ENCODE measurements at places on chromosomes 6 and 20. TPM values are rescaled to one million over a fixed set of nuclear protein-coding genes. Genes with fewer than 3 reads are reported as not detected.
A peak's percentile ranks its signal among the peaks of the same experiment; 100 is the strongest.

GSTA1 gene
- not detected for total RNA-seq

DSTN gene
- total RNA-seq = 110 TPM

GRCh38 chr6:78599526-78599925 is 267.8 kb upstream of the IRAK1BP1 start:
- no peak for DNase-seq
- no peak overlapping the region for H3K4me3 ChIP-seq
- H3K27me3 ChIP-seq = no peaks in the 10 kb centered on the region
- H3K27ac ChIP-seq = peak overlapping the region; percentile 96

GRCh38 chr20:50634191-50634590 is 57.2 kb downstream of the RIPOR3 start:
- peaks cover 5% of the 10 kb centered on the region for H3K36me3 ChIP-seq
- DNase-seq = no peak
- no peak overlapping the region for H3K27ac ChIP-seq
- H3K27me3 ChIP-seq = no peaks in the 10 kb centered on the region
- peaks cover 39% of the 10 kb centered on the region for H3K4me1 ChIP-seq
- H3K4me3 ChIP-seq = no peak overlapping the region

DNA sequence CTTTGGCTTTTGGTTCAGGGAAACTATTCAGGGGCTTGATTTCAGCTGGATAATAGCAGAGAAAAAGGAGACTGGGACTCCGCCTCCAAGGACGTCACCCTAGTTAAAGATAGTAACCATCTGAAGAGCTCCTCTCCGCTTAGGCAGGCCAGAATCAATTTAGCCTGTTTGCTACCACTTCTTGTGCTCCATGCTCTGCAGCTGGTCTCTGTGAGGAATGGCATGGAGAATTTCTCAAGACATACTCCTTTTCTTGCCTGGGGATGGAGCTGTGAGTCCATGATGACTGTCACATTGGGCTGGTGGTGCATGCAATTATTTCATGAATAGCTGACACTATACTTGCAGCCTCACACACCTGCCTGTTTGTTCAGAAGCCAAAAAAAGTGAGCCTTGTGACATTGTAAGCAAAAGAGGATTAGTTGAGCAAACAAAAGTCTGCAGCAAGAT is 61.4 kb downstream of the TXLNB start:
- H3K27me3 ChIP-seq = no peaks in the 10 kb centered on the region
- H3K36me3 ChIP-seq = no peaks in the 10 kb centered on the region
- H3K4me1 ChIP-seq = no peaks in the 10 kb centered on the region
- DNase-seq = no peak
- no peak overlapping the region for H3K4me3 ChIP-seq
- no peak overlapping the region for H3K27ac ChIP-seq

DNA sequence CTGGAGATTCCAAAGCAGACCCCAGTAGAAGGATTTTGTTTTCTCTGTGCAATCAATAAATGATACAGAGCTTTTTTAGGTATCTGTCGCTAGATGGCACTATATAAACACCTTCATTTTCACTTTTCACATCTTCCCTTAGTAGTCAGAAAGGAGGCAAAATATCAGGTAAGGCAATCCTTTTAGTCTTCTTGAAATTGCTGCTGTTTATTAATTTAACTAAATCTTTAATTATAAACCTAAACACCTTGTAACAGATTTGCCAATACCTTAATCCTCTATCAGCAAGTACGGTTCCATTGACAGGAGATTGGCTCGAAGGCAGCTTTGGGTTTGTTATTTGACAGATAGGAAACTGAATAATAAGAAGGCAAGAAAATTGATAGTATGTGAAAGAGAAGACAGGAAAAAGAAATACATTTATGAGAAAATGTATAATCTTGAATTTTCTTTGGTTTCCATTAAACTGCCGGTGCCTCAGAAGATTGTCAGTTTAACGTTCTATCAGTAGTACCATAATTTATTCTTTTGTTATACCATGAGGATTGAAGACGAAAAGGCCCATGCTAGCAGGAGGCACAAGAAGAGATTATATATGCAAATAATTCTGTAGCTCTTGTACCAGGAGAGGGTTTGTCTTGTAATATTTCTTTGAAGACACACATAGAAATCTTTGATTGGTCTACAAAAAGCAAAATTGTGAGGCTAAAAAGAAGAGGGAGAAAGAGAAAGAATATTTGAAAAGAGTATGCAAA is 23.5 kb upstream of the IBTK start:
- no peak overlapping the region for H3K27ac ChIP-seq
- DNase-seq = no peak
- no peak overlapping the region for H3K4me3 ChIP-seq
- no peaks in the 10 kb centered on the region for H3K4me1 ChIP-seq
- no peaks in the 10 kb centered on the region for H3K36me3 ChIP-seq

DNA sequence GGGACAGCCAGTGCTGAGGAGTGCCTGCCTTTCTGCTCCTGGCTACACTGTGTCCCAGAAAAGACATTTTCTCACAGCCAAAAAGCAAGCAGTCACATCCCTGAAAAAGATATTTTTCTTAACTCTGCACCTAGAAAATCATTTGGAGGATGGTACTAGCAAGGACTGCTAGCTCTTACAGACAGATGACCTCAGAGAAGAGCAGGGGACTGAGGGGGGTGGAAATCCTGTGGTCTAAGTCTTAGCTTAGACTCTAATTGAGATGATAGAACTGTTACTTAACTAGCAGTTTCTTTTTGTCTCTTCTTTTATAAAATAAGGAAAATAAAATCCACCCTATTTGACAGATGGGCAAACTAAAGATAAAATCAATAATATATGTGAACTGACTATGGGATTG is 152.8 kb downstream of the TMEM200A start:
- H3K4me3 ChIP-seq = no peak overlapping the region
- no peak for DNase-seq
- H3K4me1 ChIP-seq = peaks cover 35% of the 10 kb centered on the region

- H3K36me3 ChIP-seq = no peaks in the 10 kb centered on the region
- peaks cover 3% of the 10 kb centered on the region for H3K27me3 ChIP-seq
- no peak overlapping the region for H3K4me3 ChIP-seq
- H3K4me1 ChIP-seq = no peaks in the 10 kb centered on the region
Measured at GRCh38 chr20:53021934-53022333, 49.8 kb downstream of the TSHZ2 start.

DNA sequence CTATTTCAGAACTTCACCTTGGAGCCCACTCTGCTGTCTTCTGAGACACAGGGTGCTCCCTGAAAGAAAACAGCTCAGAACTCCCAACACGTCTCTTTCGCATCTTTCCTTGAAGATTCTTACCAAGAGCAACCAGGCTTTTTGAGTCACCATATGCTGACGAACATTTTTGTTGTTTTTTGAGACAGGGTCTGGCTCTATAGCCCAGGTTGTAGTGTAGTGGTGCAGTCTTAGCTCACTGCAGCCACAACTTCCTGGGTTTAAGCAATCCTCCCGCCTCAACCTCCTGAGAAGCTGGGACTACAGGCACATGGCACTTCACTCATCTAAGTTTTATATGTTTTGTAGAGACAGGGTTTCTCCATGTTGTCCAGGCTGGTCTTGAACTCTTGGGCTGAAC is 68.5 kb downstream of the TRMT11 start:
- no peaks in the 10 kb centered on the region for H3K27me3 ChIP-seq
- H3K27ac ChIP-seq = no peak overlapping the region
- DNase-seq = no peak
- no peak overlapping the region for H3K4me3 ChIP-seq

GRCh38 chr6:49713346-49713745 is at the start of gene CRISP2:
Gene CRISP2, minus strand, starts transcription at chr6:49713543. Its CDS starts 4,347 bp downstream, at chr6:49709196.
- no peak for DNase-seq
- no peak within 1 kb of the TSS for H3K4me3 ChIP-seq
- no peaks in the 10 kb centered on the region for H3K36me3 ChIP-seq

DNA sequence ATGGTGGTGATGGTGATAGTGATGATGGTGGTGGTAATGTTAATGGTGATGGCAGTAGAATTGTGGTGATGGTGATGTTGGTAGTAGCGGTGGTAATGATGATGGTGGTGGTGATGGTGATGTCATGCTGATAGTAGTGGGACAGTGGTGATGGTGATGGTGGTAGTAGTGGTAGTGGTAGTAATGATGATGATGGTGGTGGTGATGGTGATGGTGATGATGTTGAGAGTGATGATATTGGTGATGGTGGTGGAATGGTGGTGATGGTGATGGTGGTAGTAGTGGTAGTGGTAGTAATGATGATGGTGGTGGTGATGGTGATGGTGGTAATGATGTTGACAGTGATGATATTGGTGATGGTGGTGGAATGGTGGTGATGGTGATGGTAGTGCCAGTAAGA is 128.8 kb downstream of the LPA start:
- no peak for DNase-seq

DNA sequence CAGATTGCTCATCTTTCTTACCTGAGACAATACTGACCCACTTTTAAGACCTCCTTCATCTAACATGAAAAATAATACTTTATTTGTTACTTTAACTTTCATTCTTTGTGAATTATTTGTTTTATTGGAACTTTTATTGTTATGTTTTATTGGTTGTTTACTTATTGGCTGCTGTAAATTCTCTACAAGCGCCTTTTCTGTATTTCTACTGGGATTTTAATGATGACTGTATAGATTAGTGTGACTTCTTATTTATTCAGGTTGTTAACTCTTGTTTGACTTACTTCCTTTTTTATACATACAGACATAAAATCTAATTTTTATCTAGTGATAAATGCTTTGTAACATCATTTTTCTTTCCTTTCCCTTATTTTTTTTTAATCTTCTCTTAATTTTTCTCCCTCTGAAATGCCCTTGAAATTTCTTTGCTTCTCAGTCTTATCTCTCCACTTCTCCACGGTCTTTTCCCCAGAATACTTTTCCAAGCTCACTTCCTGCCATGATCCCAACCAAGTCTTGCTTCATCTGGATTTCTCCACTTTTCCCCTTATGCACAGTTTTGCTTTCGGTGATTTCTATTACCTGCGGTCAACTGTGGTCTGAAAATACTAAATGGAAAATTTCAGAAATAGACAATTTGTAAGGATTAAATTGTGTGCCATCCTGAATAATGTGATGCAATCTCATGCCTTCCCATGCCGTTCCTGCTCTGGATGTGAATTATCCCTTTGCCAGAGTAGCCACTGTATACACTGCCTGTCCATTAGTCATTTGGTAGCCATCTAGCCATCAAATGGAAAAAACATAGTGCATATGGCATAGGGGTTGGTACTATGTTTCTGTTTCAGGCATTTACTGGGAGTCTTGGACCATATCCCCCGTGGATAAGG is 265.9 kb downstream of the PRL start:
- peaks cover 14% of the 10 kb centered on the region for H3K4me1 ChIP-seq
- H3K4me3 ChIP-seq = no peak overlapping the region
- H3K36me3 ChIP-seq = no peaks in the 10 kb centered on the region
- no peaks in the 10 kb centered on the region for H3K27me3 ChIP-seq
- H3K27ac ChIP-seq = no peak overlapping the region

- H3K36me3 ChIP-seq = no peaks in the 10 kb centered on the region
- no peaks in the 10 kb centered on the region for H3K4me1 ChIP-seq
- H3K27me3 ChIP-seq = peaks cover 14% of the 10 kb centered on the region
- DNase-seq = no peak
Measured at GRCh38 chr20:24469894-24470745, 691 bp downstream of the SYNDIG1 start.

- H3K4me1 ChIP-seq = no peaks in the 10 kb centered on the region
- H3K27ac ChIP-seq = no peak overlapping the region
- no peak for DNase-seq
- H3K27me3 ChIP-seq = peaks cover 17% of the 10 kb centered on the region
- H3K4me3 ChIP-seq = no peak overlapping the region
Measured at GRCh38 chr6:14192216-14192788, 74.7 kb downstream of the CD83 start.

OR2B6 gene
- total RNA-seq = 1.5 TPM

PPP1R16B gene
- not detected for total RNA-seq

Measured in Calu3 (cell line).